Activated T-cell treated with anti-CD3 and anti-CD28 coated beads for 48 hours (primary cell): ENCODE measurements at places on chromosomes 4 and X.

- no peak for DNase-seq
Observed at GRCh38 chr4:109410776-109411175, 22.8 kb upstream of the SEC24B start.

GRCh38 chr4:176036585-176037205 is 28.9 kb upstream of the WDR17 start:
- DNase-seq: no peak

- no peak for DNase-seq
Observed at GRCh38 chrX:21968333-21968732, 27.8 kb downstream of the SMS start.

DNA sequence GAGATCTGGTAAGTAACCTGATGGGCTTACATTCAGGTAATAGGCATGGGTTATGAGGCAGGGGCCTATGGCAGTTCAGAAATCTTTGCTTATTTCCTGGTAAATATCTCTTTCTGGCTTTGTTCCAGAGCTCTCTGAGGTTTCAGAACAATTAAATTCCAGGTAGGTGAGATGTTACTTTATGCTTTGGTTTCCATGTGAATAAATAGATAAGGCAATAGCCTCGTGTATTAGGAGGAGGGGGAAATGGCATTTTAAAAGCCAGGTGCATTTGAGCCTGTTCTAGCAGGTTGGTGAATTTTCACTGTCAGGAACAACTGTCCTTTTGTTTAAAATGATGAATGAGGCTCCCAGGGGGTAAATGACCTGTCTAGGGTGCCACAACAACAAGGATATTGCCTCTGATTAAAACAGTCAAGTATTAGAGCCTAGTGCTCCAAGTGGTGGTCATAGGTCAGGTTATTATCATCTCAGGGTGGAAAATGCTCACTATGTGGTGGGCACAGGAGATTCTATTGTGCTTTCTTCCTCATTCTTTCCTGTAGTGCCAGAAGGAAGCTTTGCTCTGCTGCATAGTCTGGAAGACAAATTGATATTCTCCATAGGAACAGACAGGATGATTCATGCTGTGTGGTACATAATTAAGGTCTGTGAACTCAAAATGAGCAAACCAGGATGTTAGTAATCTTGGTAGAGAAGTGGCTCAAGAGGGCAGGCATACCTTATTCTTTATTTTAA is 296.2 kb downstream of the INPP4B start:
- DNase-seq: no peak

DNA sequence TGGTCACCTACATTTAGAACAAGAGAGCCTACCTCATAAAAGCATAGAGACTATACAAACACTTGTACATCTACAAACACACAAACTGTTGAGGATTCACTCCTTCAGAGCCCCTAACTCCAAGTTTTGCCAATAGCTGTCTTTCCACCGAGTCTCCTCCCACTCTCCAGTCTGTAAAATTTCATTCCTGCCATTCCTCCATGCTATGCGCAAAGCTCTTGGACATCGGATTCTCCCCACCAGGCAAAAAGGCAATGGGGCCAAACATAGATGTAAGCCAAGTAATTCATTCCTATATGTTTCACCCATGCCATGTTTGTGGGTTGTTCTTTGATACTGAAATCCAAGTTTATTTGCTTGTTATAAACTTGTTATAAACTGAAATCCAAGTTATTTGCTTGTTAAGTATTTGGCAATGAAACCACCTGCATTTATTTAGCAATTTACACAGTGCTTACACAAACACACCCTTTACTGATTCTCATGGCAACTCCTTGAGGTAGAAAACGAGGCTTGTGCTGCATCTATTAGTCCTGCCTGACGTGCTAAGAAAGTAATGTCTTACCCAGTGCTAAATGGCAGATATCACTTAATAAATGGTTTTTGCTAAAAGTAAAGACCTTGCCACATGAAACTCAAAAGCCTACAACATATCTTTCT is 91.1 kb downstream of the SCFD2 start:
- no peak for DNase-seq

DNA sequence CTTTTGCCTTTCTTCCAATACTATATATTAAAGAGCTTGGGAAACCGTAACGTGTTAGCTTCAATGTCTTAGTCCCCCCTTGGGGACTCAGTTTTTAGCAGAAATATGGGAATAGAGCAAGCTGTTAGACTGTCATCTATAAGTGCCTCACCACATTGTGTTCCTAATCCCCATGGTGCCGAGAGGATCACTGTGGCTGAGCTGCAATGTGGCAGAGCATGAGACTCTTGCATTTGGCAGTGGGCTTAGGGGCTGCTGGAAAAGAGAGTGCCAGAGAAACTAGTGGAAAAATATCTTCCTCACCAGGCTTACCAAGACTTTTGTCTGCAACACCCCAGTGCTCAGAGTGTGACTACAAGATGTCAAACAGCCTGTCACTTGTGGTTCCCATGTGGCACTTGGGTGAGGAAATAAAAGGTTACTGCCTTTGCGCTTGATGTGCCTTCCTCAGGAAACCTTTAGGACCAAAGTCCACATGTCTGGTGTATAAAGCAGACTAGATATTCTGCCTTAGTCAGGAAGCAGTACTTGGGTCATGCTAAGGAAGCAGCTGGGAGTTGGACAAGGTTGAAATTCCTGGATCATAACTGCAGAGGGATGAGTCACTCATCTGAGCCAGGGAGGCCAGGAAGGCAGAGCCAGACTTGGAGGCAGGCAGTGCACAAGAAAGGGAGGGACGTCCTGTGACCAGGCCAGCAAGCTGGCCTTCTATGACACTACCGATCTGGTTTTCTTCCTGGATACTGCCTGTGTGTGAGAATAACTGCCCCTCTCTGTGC is 9.7 kb upstream of the MAGEA4 start:
- DNase-seq: no peak

DNA sequence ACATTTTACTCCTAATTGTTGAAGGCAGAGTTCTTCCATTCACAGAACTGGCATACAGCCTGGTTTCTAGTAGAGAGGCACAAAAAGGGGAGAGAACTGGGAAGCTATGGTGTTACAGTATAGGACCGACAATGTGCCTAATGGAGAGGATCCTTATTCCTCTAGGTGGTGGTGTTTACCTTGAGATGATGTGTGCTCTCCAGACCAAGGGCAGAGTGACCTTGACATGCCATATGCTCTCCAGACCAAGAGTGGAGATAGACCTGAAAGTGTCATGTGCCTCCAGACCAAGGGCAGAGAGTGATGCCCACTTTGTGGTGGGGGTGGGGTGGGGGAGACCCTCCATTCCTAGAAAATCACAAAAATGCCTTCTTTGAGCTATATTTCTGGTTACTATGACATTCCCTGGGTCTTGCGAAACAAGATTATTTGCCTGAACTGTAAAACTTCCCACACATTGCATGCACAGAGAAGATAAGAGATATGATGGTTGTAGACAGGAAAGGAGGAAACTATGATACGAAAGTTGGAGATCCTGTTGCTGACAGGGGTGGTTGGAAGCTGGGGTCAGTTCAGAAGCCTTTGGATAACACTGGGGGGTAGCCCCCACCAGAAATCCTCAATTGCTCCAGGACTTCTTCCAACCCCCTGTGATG is 119.7 kb downstream of the TEX13C start:
- DNase-seq: no peak
